ENCODE measurements at places on chromosomes 7 and 10. TPM values are rescaled to one million over a fixed set of nuclear protein-coding genes. Genes with fewer than 3 reads are reported as not detected.

EBLN1 gene
- not detected for polyA plus RNA-seq

DNA sequence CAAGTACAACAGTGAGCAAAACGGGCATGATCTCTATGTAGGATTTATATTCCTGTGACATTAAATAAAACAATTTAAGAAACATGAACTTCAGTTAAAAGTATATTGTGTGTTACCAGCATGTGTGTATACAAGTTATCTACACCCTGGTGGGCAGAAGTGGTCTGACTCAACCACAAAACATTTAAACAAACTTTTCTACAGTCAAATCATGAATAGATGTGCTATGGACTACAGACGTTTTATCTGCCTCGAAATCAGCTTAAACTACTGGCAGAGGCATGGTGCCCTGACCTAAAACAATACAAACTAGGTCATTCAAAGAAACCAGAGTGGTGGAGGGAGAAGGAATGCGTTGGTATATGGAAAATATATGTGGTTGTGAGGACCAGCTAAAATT lies 3.6 kb downstream of the ARL3 start:
- no peak for DNase-seq

CLRN3 gene
- not detected for polyA plus RNA-seq

ZNF277 gene
- polyA plus RNA-seq = 24.7 TPM

FGFR2 gene
- 0.60 TPM for polyA plus RNA-seq

GRCh38 chr7:63041786-63042185 lies 956.9 kb upstream of the ZNF722 start:
- DNase-seq = no peak

DNA sequence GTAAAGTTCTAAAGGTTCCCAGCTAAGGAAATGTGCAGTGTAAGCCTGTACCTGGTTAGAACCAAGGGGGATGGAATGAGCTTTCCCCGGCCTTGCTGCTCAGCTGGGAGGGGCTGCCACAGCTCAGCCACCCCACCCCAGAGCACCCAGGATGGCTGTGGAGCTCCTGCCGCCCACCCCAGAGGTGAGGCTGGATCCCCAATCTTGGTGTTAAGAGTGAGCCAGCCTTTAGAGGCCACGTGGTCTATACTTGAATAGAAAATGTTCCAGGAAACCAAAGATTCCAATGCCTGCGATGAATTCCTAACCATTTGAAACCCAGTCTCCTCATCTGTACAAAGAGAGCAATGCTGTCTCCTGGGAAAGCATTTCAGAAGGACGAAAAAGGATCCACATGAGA lies 16.5 kb downstream of the DIP2C start:
- DNase-seq = no peak

GRCh38 chr10:625751-626711 lies 63.4 kb downstream of the DIP2C start:
- no peak for DNase-seq

AOAH gene
- 1.4 TPM for polyA plus RNA-seq

DNA sequence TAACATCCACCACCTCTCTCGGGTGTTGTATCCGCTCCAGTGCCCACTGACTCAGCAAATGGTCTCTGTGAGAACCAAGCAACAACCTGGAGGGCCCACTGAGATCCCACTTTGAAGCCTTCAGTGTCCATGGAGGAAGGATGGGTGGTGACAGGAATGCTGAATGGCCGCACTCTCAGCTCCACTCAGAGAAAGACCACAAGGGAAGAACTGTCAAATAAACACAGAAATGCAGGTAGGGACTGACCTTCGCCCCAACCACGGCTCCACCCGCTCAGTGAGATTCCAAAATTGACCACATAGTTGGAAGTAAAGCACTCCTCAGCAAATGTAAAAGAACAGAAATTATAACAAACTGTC lies 65.8 kb downstream of the VIPR2 start:
- DNase-seq = no peak

CUBN gene
- polyA plus RNA-seq = 0.30 TPM

DNA sequence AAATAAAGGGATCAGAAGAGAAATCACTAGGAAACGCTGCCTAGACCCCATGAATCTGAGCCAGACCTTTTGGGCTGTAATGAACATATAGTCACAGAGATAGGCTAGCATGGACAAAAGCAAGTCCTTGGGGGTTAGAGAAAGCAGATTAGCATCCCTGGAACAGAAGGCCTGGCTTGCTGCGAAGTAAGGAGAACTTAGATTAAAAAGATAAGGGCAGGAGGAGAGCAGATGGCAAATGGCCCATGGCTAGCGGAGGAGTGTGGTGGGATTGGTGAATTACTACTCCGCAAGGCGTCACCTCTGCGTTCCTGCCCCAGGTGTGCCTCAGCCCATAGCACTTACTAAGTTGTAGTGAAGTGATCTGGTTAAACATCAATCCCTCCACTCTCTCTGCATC lies 92.3 kb upstream of the ZNF438 start:
- DNase-seq = no peak

GRCh38 chr10:4867520-4868356 lies 41.7 kb downstream of the AKR1E2 start:
- DNase-seq = no peak

DNAJC12 gene
- polyA plus RNA-seq = not detected

GRCh38 chr7:13989126-13989948 lies at the start of gene ETV1:
ETV1 (minus strand) TSS chr7:13989666; CDS start chr7:13989052, 614 bp downstream.
- no peak for DNase-seq

DNA sequence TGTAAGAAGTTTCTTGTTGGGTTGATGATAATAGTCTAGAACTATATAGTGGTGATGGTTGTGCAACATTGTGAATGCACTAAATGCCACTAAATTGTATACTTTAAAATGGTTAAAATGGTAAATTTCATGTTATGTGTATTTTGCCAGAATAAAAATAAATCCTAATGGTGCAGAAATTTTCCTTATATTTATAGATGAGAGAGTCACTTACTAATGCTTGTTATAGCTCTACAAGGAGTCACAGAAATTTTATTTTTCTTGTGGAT lies 21.1 kb downstream of the SPAG6 start:
- no peak for DNase-seq

DNA sequence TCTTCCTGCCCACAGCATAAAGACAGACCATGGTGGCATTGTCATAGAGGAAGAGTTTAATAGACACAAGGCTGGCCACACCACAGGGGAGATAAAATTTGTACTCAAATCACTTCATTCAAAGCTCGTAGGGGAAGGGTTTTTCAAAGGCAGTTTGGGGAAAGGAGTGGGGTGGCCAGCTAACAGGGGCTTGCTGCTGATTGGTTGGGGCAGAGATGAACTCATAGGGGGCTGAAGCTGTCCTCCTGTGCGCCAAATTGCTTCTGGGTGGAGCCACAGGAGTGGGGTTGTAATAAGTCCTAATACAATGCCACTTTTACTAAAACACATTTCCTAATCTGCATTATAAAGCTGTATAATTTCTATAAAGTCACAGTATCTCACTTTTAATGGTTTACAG lies 22.5 kb downstream of the PDZD8 start:
- DNase-seq = no peak

TAS2R5 gene
- 0.22 TPM for polyA plus RNA-seq

DNA sequence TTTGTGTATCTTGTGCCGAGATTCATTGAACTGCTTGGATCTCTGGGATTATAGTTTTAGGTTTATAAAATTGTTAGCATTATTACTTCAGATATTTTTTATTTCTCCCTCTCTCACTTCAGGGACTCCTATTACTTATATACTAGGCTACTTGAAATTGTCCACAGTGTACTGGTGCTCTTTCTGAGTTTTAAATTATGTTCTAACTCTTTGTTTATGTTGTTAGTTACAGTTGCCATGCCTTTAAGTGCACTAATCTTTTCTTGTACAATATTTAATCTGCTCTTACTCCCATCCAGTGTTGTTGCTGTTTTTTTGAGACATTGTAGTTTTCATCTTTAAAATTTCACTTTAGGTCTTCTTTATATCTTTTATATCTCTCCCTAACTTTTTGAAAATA lies 13.1 kb downstream of the PLEKHS1 start:
- no peak for DNase-seq

DNA sequence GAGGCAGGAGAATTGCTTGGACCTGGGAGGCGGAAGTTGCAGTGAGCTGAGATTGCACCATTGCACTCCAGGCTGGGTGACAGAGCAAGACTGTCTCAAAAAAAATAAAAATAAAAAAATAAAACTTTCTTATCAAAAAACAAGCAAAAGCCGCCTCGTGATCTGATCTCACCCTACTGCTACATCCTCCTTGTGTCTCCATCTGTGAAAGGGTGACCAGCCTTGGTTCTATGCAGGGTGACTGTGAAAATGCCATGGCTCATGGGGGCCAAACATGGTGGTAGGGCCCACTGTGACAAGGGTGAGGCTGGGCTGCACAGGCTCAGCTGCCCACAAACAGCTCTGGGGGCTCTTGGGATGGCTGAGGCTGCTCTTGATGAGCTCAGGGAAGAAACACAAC lies 968 bp upstream of the OPN4 start:
- no peak for DNase-seq

GRCh38 chr10:4775808-4776207 lies 50.2 kb upstream of the AKR1E2 start:
- no peak for DNase-seq

- DNase-seq = no peak
These were observed 149.4 kb upstream of the NPS start for GRCh38 chr10:127399668-127400067.

Measured in CD4-positive, CD25-positive, alpha-beta regulatory T cell (primary cell).